Left ventricle myocardium inferior (tissue), 1 donor: ENCODE measurements at places on chromosomes 1 and 21. TPM values are rescaled to one million over a fixed set of nuclear protein-coding genes. Genes with fewer than 3 reads are reported as not detected.

DNA sequence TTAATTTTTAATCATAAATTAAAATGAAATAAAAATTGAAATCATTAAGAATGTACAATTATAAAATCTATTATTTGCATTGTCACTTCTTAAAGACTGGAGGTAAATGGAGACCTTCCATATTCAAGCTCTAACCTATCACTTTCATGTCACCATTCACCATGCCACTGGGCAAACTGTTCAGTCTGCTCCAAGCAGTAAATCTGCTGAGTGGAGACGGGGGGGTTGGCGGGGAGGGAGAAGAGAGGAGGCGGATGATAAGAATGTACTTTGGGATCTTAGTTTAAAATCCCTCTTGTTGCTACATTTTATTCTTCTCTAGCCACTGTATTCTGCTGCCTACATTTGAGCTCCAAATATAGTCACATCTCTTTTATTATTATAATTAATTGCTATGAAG is 365.9 kb upstream of the NFIA start:
- H3K4me3 ChIP-seq, result no peak overlapping the region
- no peaks in the 10 kb centered on the region for H3K4me1 ChIP-seq
- no peak overlapping the region for H3K27ac ChIP-seq
- DNase-seq, result no peak
- H3K27me3 ChIP-seq, result no peaks in the 10 kb centered on the region
- no peaks in the 10 kb centered on the region for H3K36me3 ChIP-seq

DNA sequence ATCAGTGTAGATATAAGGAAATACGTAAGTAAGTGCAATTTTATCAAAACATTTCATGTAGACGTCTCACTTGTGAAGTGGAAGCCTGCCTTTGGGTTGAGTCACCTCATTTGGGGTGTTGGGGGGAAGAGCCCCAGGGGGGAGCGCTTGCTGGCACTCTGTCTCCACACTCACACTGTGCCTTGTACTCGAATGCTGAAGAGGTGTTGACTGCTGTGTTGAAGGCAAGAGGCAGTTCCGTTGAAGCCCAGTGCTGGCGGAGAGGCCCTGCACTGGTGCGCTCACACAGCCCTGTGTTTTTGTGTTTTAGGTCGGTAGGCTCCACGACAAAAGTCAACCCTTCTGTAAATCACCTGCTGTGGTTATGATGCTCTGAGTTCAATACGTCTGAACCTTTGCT is 131.9 kb upstream of the COL6A1 start:
- H3K4me3 ChIP-seq, result no peak overlapping the region
- H3K27ac ChIP-seq, result no peak overlapping the region
- no peaks in the 10 kb centered on the region for H3K27me3 ChIP-seq

Gene C4BPB
- total RNA-seq, result 0.30 TPM

DNA sequence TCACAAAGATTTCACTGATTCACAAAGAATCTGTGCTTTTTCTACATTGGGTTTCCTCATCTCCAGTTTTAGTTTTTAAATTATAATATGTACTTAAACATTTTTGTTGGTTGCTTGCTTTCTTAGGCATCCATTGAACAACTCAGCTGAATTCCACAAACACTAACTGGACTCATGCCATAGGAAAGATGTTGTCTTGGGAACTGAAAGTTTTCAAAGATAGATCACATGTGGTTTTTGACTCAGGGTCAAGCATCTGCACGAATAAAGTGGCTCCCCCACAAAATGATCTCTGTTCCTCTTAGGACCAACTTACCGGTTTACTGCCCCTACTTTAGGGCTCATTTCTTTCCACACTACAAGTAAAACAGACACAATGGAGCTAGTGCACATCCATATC is 3.1 kb upstream of the KRTAP21-1 start:
- H3K36me3 ChIP-seq, result no peaks in the 10 kb centered on the region
- DNase-seq, result no peak
- H3K4me3 ChIP-seq, result no peak overlapping the region
- H3K27ac ChIP-seq, result no peak overlapping the region
- no peaks in the 10 kb centered on the region for H3K27me3 ChIP-seq

Gene CLDN14
- not detected for total RNA-seq

DNA sequence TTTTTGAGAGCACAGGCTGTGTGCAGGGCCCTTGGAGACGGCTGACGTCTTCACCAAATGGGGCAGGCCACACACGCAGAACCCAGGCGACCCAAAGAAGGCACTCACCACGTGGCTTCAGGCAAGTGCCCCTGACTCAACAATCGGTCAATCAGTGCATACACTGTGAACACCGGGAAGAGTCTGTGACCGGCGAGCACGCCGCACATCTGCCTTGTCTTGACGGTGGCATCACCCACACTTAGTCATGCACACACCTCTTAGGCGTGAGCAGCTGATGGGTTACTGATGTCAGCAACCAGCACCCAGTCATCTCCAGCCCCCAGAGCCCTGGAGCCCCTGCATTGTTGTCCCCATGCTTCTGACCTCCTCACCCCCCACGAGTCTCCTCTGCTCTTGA is 4.9 kb upstream of the LRRC3 start:
- no peak overlapping the region for H3K27ac ChIP-seq
- no peaks in the 10 kb centered on the region for H3K36me3 ChIP-seq
- DNase-seq, result no peak
- H3K27me3 ChIP-seq, result peaks cover 41% of the 10 kb centered on the region
- H3K4me1 ChIP-seq, result peaks cover under 1% of the 10 kb centered on the region

GRCh38 chr1:241822846-241823245 is 25.2 kb upstream of the EXO1 start:
- H3K27ac ChIP-seq, result no peak overlapping the region
- H3K4me1 ChIP-seq, result peaks cover 3% of the 10 kb centered on the region
- no peaks in the 10 kb centered on the region for H3K27me3 ChIP-seq
- DNase-seq, result no peak
- no peak overlapping the region for H3K4me3 ChIP-seq
- no peaks in the 10 kb centered on the region for H3K36me3 ChIP-seq

- H3K36me3 ChIP-seq, result peaks cover 40% of the 10 kb centered on the region
- peaks cover 30% of the 10 kb centered on the region for H3K4me1 ChIP-seq
- no peaks in the 10 kb centered on the region for H3K27me3 ChIP-seq
- peak overlapping the region; percentile 52 for H3K27ac ChIP-seq
These were observed 27.5 kb downstream of the SLC2A1 start for GRCh38 chr1:42931108-42931539.

Gene LCE6A
- not detected for total RNA-seq

- no peaks in the 10 kb centered on the region for H3K36me3 ChIP-seq
- H3K4me1 ChIP-seq, result no peaks in the 10 kb centered on the region
- DNase-seq, result no peak
- H3K27me3 ChIP-seq, result no peaks in the 10 kb centered on the region
- no peak overlapping the region for H3K4me3 ChIP-seq
These were observed 52.4 kb downstream of the SAMSN1 start for GRCh38 chr21:14493731-14494130.
